Activated CD8-positive, alpha-beta memory T cell treated with anti-CD3 and anti-CD28 coated beads for 1 hour (primary cell): ENCODE measurements at places on chromosomes 13 and 19.

DNA sequence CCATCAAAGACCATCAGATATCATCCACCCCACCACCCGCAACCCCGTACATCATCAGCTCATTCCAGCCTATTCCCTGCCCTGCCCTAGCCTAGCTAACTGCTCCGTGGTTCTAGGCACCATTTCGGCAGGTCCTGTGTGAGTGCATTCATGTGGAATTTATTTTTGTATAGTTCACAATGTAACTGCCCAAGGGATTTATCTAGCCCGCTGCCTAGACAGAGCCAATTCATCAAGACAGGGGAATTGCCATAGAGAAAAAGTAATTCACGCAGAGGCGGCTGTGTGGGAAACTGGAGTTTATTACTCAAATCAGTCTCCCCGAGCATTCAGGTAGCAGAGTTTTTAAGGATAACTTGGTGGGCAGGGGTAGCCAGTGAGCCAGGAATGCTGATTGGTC lies 109.2 kb upstream of the UBL3 start:
- no peak for DNase-seq

DNA sequence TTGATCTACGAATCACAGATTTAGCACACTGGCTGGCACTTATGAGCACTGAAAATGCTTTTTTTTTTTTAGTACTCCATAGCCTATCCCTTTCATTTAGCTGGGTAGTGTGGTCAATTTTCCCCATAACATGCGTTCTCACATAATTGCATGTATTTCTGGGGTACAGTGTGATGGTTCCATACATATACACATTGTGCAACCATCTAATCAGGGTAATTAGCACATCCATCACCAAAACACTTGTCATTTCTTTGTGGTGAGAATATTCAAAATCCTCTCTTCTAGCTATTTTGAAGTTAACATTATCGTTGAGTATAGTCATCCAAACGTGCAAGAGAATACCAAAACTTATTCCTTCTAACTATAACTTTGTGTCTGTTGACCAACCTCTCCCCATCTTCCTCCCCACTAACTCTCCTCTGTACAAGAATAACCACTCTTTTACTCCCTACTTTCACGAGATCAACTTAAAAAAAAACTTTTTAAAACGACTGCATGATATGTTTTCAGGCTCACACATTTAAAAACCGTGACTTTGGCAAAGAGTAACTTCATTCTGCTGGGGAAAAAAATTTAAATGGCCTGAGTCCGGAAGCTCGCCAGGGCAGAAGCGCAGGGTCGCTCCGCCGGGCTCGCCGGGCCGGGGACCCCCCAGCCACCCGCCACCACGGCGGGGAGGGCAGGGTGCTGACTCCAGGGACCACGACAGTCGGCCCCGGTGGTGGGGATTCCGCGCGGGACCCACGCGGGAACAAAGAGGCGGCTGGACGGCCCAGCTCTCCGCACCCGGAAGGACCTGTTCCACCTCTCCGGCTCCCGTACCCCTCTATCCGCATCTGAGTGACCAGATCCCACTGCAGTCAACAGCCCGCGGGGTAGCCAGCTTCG lies 868 bp upstream of the UBAC2 start:
- DNase-seq: no peak

GRCh38 chr19:38917921-38918491 lies 6.0 kb upstream of the CCER2 start:
- no peak for DNase-seq

GRCh38 chr19:19402656-19403372 lies 2.7 kb upstream of the GATAD2A start:
- DNase-seq: no peak
